ENCODE measurements at places on chromosomes 11 and 22. TPM values are rescaled to one million over a fixed set of nuclear protein-coding genes. Genes with fewer than 3 reads are reported as not detected.

DNA sequence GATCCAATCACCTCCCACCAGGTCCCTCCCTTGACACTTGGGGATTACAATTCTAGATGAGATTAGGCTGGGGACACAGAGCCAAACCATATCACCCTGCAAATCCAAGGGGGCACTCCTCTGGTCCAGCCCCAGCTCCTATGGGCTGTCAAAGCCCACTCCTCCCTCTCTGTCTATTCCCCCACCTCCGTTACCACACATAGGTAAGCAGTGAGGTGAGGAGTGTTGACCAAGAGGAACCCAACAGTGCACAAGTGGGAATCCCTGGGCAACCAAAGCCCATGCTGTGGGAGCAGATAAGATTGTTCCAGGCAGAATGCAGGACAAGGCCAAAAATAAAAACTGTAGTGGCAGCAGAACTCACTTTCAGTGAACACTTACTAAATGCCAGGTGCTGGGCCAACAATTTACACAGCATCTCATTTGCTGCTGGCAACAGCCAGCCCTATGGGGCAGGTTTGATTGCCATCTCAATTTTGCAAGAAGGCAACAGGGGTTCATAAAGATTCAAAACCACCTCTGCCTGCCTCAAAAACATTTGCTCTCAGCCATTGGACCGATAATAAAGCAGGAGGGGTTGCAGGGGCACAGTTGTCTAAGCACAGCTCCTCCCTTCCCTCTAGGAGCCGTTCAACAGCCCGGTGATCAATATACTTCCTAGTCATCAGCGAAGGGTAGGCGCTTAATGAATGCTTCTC lies 8.9 kb downstream of the SDF2L1 start:
- no peak for DNase-seq

DNA sequence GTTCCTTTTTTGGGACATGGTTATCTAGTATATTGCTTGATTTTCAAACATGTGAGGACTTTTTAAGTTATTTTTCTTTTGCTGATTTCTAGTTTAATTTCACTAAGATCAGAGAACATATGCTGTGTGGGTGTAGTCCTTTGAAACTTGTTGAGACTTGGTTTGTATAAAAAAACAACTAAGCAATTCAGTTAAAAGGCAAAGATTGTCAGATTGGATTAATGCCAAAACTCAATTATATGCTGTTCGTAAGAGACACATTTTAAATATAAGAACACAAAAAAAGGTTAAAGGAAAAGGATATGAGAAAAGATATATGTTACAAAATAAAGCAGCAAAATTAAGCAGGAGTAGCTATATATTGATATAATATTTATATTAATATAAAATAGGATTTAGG lies 17.8 kb upstream of the RRM1 start:
- no peak for DNase-seq

GRCh38 chr11:92225125-92225567 lies 528 bp downstream of the FAT3 start:
- peak; percentile 71 for DNase-seq

GRCh38 chr22:38870791-38871359 lies 1.1 kb downstream of the CBX6 start:
- peak; percentile 13 for DNase-seq

Gene SPTBN2
- 64.9 TPM for total RNA-seq

Gene CD248
- 22.9 TPM for total RNA-seq

- DNase-seq = no peak
Observed at GRCh38 chr11:37630866-37631265, 1032.8 kb upstream of the RAG2 start.

DNA sequence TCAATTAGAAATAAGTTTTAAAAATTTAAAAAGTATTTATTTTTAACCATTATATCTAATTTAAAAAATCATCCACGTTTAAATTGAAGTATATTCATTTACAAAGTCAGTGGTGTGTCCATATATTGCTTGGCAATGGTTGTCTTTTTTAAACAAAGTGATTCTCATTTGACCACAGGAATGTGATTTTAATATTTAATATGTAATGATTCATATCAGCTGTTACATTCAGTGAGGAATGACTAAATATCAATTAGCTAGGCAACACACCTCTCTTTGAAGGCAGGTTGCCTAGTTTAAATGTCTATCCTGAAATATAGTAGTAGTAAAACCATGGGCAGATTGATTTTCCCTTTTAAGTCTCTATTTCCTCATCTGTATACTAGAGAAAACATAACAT lies 392.2 kb upstream of the CCDC179 start:
- DNase-seq = no peak

GRCh38 chr11:119473226-119473625 lies 50.3 kb upstream of the THY1 start:
- no peak for DNase-seq

DNA sequence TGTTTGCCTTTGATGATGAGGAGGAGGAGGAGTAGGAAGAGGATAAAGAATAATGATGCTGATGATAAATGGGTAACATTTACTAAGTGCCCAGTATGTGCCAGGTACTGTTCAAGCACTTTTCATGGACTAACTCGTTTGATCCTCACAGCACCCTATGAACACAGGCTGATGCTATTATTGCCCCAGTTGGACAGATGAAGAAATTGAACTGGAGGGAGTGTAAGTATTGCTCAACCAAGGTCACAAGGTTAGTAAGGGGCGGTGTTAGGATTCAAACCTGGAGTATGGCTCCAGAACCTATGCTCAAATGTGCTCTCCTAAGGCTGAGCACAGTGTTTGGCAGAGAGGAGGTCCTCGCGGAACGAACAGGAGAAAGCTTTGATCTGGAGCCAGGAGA lies 78.6 kb downstream of the SYN3 start:
- DNase-seq = no peak

DNA sequence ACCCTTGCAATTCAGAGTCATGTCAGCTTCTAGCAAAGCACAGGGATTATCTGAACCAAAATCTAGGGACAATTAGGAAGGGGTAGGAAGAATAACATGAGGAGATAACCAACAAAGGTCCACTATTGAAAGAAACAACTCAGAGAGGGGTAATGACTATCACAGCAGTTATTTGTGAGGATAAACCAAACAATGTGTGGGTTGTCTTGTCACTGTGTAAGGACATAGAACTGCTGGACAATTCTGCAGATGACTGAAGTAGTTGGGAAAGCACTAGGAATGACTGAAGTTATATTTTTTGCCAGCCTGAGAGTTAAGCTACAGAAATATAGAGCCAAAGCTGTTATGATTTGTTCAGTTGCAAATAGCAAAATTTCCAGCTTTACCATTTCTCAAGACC lies 858.4 kb upstream of the CCDC90B start:
- no peak for DNase-seq

GRCh38 chr11:121671283-121672168 lies 218.8 kb upstream of the SORL1-AS1 start:
- DNase-seq = peak; percentile 89

GRCh38 chr22:31327806-31328543 lies 18.2 kb downstream of the PATZ1 start:
- peak; percentile 18 for DNase-seq

DNA sequence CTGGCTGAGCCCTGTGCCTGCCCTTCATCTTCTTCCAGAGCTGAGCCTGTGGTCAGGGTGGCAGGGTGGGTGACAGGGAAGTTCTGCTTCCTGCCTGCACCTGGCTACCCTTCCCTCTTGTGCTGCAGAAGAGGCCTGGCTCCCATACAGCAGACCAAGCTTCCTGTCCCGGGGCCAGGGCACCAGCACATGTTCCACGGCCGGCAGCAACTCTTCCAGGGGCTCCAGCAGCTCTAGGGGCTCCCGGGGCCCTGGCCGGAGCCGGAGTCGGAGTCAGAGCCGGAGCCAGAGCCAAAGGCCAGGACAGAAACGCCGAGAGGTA lies 15.0 kb downstream of the ROBO3 start:
- DNase-seq = no peak

GRCh38 chr22:50201191-50202129 lies 649 bp downstream of the SELENOO start:
- DNase-seq = no peak

Gene OR2AG2
- 0.19 TPM for total RNA-seq

Gene C11orf65
- total RNA-seq = 1.1 TPM

GRCh38 chr22:36811094-36811800 lies 5.6 kb downstream of the PVALB start:
- DNase-seq = peak; percentile 51

Gene GRIK4
- total RNA-seq = 0.25 TPM

- DNase-seq = no peak
Observed at GRCh38 chr11:71281204-71281603, 28.8 kb upstream of the SHANK2 start.

DNA sequence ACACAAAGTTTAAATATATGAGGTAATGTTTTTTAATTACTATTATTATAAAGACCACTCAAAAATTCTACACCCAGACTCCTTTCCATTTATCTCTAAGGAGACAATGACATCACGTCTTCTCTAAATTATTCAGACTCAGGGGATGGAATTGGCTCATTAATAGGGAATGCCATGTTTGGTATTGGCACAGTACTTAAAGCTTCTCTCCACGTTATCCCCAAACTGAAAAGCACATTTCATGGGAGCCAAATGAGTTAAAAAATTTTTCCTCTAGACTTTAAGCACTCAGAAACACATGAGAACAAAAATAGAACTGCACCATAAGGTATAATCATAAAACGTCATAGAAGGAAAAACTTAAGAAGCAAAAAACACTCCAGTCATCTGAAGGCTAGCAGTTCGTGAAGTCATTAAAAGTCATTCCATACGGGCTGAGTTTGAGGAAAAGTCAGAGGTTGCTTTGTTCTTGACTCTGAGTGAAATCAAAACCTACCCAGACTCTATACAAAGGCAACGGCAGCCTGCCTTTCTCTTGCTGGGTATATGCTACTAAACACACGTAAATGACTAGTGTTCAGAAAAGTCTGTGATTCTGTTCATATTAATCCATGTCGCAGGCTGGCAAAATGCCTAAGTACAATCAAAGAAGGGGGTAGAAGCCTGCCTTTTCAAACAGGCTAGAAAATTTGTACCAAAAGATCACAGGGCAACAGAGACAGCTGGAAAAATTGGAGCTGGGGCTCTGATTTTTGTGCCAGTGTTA lies 8.7 kb upstream of the MPPED2 start:
- peak; percentile 23 for DNase-seq

GRCh38 chr22:22452211-22452610 lies 56.3 kb downstream of the ZNF280B start:
- no peak for DNase-seq

GRCh38 chr11:119745112-119745511 lies 16.1 kb upstream of the NECTIN1 start:
- no peak for DNase-seq

- DNase-seq = peak; percentile 74
Observed at GRCh38 chr11:68843703-68844312, 2.1 kb upstream of the CPT1A start.

DNA sequence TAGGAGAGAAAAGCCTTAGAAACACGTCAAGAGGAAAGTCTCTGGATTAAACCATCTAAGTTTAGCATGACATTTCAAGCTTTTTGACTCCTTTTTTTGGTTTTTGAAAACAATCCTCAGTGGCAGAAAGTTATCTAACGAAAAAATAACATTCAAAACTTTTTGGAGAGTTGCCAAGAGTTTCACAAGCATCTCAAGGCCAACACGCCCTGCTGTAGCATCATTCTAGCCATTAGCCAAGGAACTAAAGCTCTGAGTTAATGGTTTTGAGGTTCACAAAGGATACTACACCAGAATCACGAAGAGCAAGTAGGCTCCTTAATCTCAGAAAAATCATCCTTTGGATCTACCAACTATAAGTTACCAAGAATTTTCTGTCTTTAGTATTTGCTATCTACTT lies 94.8 kb downstream of the PICALM start:
- DNase-seq = no peak

- no peak for DNase-seq
Observed at GRCh38 chr11:34638897-34639296, 18.0 kb downstream of the EHF start.

GRCh38 chr22:31602259-31602952 lies 59.6 kb downstream of the PISD start:
- peak; percentile 67 for DNase-seq

DNA sequence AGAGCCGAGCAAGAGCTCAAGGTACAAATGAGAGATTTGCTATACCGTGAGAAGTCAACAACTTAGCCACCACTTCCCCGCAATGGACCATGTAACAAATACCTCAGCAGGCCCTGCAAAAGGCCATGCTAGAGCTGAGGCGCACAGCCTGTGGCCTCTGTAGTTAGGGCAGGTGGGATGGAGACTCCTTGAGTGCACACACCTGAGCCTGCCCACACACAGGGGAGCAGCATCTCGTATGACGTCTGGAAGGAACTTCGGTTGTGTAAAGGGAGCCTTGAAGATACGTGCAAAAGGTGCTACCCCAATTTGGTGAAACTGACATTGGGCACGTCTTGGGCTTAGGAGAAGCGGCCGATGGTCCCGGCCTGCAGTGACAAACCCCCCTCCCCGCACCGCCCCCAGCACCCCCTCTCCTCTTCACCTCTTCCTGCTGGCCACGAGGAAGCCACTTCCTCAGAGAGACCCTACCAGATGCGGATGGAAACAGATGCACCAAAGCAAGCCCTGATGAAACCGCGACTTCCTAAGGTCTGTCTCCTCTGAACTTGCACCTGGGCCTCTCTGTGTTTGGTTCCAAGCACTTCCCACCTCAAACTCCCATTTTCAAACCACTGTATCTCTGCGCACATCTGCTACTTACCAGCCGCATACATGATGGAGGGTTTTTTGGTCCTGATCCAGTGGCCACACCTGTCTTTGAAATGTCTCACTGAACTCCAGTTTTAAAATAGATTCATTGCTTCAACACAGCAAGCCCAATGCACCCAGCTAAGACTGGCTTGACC lies 10.6 kb downstream of the CDPF1 start:
- no peak for DNase-seq

DNA sequence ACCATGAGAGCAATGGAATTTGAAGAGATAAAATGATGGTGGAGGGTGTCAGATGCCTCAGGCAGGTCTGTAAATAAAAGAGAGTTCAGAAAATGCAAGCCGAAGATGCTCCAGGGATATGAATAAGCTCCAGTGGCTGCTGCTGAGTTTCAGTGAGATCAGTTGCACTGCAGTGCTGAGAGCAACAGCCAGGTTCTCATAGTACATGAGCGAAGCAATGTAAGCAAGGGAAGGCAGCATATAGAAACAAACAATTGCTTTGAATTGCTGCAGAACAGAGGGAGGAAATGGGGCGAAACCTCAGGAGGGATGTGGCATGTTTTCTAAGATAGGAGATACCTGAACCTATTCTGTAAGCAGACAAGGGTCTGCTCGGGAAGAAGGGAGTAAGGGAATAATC lies 369.5 kb downstream of the AASDHPPT start:
- DNase-seq = no peak

GRCh38 chr11:92744929-92745585 lies 224.4 kb upstream of the MTNR1B start:
- DNase-seq = no peak

GRCh38 chr11:61429346-61429690 lies 457 bp downstream of the CPSF7 start:
- DNase-seq = no peak
